ENCODE measurements at places on chromosomes 2 and 18. TPM values are rescaled to one million over a fixed set of nuclear protein-coding genes. Genes with fewer than 3 reads are reported as not detected.

GRCh38 chr2:3602553-3603339 is 7.8 kb downstream of the COLEC11 start:
- peak; percentile 18 for DNase-seq

DNA sequence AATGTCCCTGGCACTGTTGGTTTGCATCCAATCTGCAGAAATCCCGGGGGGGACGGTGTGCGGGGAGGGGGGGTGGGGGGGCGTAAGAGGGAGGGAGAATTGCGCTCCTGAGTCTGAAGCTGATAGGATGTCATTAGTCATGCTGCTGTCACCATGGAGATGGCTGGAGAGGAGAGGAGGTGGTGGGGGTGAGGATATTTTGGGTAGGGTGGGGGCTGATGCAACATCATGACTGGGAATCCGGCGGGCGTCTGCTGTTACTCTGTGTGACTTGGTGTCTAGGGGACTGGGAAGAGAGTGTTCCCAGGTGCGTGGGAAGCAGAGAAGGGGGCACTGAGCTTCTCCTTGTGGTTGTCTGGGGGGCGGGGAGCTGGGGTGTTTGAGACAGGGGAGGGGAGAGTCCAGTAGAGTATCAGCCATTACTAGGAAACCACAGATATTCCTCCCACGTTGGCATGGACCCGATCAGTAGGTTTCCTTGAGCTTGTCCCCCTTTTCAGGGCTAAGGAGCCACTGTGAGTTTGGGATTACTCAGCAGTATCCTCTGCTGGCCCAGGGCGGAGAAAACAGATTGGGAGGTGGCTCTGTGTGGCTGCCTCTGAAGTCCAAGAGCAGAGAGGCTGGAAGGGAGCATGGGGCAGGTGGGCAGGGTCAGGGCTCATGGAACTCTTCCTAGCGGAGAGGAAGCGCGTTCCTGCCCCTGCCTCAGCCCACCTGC is 18.9 kb downstream of the TET3 start:
- no peak for DNase-seq

ATP6V1B1 gene
- not detected for total RNA-seq

DNA sequence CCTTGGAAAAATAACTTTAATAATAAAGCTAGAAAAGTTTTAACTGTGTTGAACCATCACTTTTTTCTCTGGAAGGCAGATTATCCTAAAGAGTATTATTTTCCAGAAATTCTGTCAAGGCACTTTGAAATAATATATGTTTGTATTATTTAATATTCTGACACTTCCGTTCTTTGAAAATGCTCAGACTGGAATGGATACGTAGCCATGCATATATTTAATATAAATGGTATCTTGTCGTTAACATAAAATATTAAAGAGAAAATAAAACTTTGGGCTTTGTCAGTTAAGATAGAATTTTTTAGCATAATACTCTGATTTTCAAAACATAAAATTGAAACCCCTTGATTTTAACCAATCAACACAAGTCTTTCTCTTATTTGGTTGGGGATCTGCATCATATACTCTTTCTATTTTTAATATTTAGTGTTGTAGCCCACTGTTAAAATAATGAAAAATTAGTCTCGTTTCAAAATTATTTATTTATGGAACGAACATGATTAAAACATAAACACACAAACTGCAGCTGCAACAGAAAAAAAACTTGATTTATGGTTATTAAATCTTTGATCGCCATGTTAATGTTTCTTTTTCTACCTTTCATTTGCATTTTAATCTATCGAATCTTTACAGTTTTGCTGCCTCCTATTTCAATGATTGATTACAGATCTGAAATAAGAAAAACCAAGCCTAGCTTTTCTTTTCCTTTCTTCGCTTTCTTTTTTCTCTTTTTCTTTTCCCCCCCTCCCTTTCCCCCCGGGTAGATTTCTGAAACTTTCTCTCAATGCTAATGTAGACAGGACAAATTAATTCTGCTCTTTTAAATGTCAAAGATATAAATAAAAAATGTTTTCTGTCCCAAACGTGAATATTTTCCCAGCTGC is 145.5 kb downstream of the MEIS1 start:
- DNase-seq, result no peak

- no peak for DNase-seq
These were observed 61.2 kb downstream of the ATOH8 start for GRCh38 chr2:85814802-85815550.

GRCh38 chr18:40962784-40963183 is 992.2 kb upstream of the PIK3C3 start:
- no peak for DNase-seq

SULT1C4 gene
- total RNA-seq, result not detected

BZW1 gene
- 199 TPM for total RNA-seq

- no peak for DNase-seq
These were observed 294.1 kb downstream of the ALK start for GRCh38 chr2:29627279-29627711.

GTF2A1L gene
- total RNA-seq, result not detected

- DNase-seq, result no peak
These were observed 218.5 kb upstream of the SOX11 start for GRCh38 chr2:5473635-5474034.

DNA sequence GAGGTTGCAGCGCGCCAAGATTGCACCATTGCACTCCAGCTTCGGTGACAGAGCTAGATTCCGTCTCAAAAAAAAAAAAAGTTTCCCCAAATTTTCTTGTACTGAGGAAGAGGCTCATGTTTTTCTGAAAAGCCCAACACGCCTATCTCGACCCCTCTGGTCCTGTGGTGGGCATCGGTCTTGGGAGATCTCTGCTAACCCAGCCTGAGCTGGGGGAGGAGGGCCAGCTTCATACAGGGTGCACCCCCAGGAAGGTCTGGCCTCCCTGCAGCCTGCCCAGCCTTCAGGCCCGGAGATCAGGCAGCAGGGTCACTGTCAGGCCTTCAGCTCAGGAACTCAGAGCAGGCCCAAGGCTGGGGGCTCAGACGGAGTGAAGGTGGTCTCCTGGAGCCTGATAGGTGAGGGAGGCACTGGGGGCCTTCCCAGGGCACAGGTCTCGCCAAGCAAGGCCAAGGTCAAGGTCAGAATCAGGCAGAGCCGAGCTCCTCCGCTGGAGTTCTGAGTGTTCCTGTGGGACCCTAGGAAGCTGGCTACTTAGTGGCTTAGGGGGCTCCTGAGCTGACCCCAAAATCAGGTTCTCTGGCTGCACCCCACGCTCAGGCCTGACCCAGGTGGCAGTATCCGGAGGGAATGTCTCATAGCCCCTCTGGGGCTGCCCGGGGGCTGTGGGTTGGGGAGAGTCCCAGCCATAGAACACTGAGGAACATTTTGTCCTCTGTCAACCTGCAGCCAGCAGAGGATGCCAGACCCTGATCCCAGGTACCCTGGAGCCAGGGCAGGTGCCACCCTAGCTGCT is 37.9 kb upstream of the SMAD7 start:
- no peak for DNase-seq

- no peak for DNase-seq
These were observed 42.7 kb upstream of the PHLPP1 start for GRCh38 chr18:62672600-62672999.

- no peak for DNase-seq
These were observed 220.0 kb upstream of the CYP26B1 start for GRCh38 chr2:72367530-72368225.

Data from activated naive CD8-positive, alpha-beta T cell treated with anti-CD3 and anti-CD28 coated beads, Interleukin-2, amount 10 ng/mL, durations not matched to agents 7 days and 5 days (primary cell).